Colonic mucosa (tissue), 4 donors: ENCODE measurements at places on chromosomes 4 and X. TPM values are rescaled to one million over a fixed set of nuclear protein-coding genes. Genes with fewer than 3 reads are reported as not detected.

The ADGRG2 gene
- 0.10 TPM for total RNA-seq

- H3K36me3 ChIP-seq = no peaks in the 10 kb centered on the region
- H3K4me1 ChIP-seq = no peaks in the 10 kb centered on the region
- H3K27ac ChIP-seq = no peak overlapping the region
- H3K27me3 ChIP-seq = no peaks in the 10 kb centered on the region
- H3K4me3 ChIP-seq = no peak overlapping the region
Observed at GRCh38 chrX:13380211-13380610, 60.4 kb upstream of the ATXN3L start.

DNA sequence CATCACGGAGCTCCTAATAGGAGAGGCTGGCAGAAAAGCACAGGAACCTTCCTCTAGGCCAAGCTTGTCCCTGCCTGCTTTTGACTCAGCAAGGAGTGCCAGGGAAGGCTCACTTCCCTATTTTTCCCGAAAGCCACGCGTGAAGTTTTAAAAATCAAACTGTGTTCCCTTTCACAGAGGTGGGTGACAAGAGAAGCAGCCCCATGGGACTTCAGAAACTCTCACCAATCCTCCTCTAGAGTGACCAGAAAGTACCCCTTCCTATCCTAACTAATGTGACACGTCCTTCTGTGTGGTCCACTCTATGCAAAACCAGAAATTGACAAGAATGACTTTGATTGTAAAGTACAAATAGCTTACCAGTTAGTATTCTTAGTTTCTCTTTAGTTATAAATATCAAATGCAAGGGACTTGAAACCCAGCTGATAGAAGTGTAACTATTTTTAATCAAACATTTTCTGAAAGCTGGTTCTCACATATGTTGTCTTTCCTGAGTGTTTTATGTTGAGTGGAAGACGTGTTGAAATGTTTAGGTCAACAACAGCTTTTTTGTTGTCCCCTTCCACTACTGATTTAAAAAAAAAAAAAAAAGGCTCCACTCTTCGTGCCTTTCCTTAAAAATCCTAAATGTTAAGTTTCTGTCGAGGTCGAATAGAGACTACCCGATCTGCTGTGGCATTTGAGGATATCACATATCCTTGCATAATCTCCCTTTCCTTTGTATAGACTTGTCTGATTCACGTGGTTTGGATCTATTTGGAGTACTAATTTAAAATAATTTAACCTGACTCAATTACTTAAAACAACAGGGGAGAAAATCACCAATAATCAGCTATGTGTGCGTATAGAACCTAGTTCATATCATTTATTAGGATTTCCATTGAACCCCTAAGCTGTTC lies 42.1 kb downstream of the NFKB1 start:
- no peaks in the 10 kb centered on the region for H3K4me1 ChIP-seq
- H3K27ac ChIP-seq = no peak overlapping the region
- DNase-seq = no peak
- H3K4me3 ChIP-seq = no peak overlapping the region

The POF1B gene
- 145 TPM for total RNA-seq

The KCTD8 gene
- not detected for total RNA-seq

GRCh38 chrX:36913551-36913950 lies 94.6 kb upstream of the FAM47C start:
- no peak for DNase-seq
- H3K36me3 ChIP-seq = no peaks in the 10 kb centered on the region
- no peak overlapping the region for H3K4me3 ChIP-seq

GRCh38 chr4:105352826-105353225 lies 121.0 kb downstream of the PPA2 start:
- no peak overlapping the region for H3K4me3 ChIP-seq
- H3K27me3 ChIP-seq = no peaks in the 10 kb centered on the region
- no peak for DNase-seq

The CXCL8 gene
- 0.89 TPM for total RNA-seq
